Pulmonary artery endothelial cell (primary cell): ENCODE measurements at places on chromosomes 5 and 9. TPM values are rescaled to one million over a fixed set of nuclear protein-coding genes. Genes with fewer than 3 reads are reported as not detected.

SLC45A2 gene
- 0.13 TPM in 1 of 2 replicates, not detected in the other for total RNA-seq

GARIN3 gene
- total RNA-seq: not detected in 2 replicates

ADGRD2 gene
- total RNA-seq: not detected in 2 replicates

POU5F2 gene
- total RNA-seq: 0.26 and 0.46 TPM in 2 replicates

TMEM252 gene
- not detected in 2 replicates for total RNA-seq

SHOC1 gene
- total RNA-seq: not detected in 2 replicates

LHX3 gene
- not detected in 2 replicates for total RNA-seq
